ENCODE measurements at places on chromosomes 16 and 17. TPM values are rescaled to one million over a fixed set of nuclear protein-coding genes. Genes with fewer than 3 reads are reported as not detected.
A peak's percentile ranks its signal among the peaks of the same experiment; 100 is the strongest.

Gene RRAD
- 0.19 TPM for total RNA-seq

Gene C16orf96
- total RNA-seq: not detected

Gene STXBP4
- 23.6 TPM for total RNA-seq

Gene CHST6
- total RNA-seq: 5.0 TPM

Gene HS3ST3B1
- total RNA-seq: not detected

Gene GPR139
- not detected for total RNA-seq

Gene SEBOX
- total RNA-seq: not detected

Gene DPEP3
- not detected for total RNA-seq

Gene KRT15
- total RNA-seq: not detected

Gene CDK5R1
- 5.1 TPM for total RNA-seq

GRCh38 chr17:78725448-78726021 lies 56.5 kb downstream of the CYTH1 start:
- DNase-seq: no peak

DNA sequence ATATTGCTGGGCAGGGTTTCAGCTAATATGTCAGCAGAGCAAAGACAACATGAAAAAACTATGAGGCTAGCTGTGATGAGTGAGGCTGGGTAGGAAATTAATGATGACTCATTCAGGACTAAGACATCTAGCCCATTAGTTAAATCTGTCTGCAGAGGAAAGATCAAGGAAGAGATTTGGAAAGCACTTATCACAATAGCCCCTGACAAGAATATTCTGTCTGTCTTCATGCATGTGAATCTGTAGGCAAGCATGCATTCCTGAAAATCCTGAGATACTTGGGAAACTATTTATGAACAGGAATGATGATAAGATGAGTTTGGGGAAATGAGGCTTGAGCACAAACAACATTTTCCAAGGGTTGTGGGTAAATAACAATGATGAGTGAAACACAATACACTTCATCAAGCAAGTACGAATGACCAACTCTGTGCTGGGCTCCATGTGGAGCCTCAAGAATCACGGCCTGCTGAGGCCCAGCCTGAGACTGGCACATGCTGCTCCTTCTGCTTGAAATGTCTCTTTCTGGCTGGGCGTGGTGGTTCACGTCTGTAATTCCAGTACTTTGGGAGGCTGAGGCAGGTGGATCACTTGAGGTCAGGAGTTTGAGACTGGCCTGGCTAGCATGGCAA lies 96.5 kb upstream of the ASIC2 start:
- peak; percentile 43 for DNase-seq

- no peak for DNase-seq
Observed at GRCh38 chr16:2774161-2774891, 2.8 kb downstream of the ELOB start.

DNA sequence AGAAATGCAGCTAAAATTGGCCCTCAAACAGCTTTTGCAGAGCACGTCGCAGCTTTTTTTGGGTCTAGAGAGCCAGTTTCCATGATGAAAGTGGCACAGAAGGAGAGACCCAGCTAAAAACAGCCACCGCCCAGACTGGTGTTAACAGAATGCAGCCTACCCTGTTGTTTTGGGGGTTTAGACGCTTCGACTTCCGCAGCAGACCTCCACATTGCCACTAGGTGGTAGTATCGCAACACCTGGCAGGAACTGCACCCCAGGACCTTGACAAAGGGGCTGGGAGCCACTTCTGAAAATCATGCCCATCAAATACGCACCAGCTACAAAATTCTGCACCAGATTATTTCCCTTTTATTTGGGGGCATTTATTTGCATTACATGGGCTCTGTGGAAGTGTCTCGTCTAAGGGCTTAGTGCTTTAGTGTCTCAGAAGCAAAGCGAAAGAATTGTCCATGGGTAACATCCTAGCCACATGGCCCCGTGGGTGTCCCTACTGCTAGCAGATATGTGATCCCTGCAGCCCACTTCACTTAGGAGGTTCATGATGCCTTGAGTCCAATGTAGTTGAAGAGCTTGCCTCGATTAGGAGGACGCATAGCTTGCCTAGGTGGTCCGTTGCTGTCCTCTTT lies 167.1 kb downstream of the HAPSTR1 start:
- DNase-seq: peak; percentile 68

- DNase-seq: peak; percentile 60
Observed at GRCh38 chr16:57999366-57999970, 1.0 kb downstream of the ZNF319 start.

GRCh38 chr16:55834049-55834448 lies 1.2 kb upstream of the CES1 start:
- peak; percentile 21 for DNase-seq

DNA sequence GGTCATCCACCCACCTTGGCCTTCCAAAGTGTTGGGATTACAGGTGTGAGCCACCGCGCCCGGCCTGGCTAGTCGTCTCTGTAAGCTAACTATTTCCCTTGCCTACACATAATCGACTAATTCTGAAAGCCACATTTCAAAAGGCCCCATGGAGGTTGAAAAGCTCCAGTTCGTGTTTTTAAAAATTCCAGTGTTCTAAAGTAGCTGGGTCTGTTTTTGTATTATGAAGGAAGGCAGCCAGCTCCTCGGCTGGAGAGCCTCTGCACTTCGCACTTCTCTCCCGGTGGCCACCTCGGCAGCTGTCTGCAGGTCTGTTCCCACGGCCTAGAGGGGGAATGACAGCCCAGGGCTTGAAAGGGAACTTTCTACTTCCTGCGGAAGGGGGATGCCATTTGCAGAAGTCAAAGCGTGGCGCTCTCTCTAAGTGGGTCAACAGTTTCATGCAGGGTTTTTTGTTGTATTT lies 16.9 kb downstream of the HASPIN start:
- DNase-seq: no peak

GRCh38 chr16:73616166-73616753 lies 568.3 kb upstream of the ZFHX3 start:
- DNase-seq: no peak

- DNase-seq: no peak
Observed at GRCh38 chr17:27946513-27946912, 53.3 kb upstream of the LYRM9 start.

DNA sequence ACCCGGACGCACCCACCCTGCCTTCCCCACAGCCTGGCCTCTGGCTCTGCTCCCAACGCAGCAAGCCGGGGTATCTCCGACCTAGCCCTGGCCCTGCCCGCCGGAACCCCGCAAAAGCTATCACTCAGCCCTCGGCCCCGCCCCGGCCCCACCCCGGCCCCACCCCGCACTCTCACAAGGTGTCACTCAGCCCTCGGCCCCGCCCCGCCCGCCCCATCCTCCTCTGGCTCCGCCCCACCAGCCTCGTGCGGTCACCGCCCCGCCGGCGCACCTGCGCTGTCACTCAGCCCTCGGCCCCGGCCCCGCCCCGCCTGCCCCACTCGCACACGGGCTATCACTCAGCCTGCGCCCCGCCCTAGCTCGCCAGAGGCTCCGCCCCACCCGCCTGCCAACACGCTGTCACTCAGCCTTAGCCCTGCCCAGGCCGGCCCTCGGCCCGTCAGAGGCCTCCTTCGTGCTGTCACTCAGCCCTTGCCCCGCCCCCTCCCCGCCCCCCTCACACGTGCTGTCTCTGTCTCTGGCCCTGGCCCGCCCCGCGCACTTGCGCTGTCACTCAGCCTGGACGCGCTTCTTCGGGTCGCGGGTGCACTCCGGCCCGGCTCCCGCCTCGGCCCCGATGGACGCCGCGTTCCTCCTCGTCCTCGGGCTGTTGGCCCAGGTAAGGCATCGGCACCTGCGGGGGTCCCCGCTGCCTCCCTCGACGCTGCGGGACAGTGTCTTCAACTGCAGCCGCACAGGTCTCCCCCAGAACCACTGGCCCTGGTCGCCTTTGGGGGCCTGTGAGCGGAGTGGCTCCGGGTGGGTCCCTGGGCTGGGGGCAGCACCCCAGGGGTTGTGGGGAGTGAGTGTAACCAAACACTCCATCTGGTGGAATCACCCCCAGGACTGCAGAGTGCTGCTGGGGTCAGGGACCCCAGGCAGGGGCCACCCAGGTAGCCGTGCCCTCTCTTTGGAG lies at the start of gene CDH15:
CDH15 (plus strand) TSS at position 533 of the 955 bp plus-strand sequence; CDS start at position 617, 84 bp downstream.
- DNase-seq: peak; percentile 96

- no peak for DNase-seq
Observed at GRCh38 chr17:33262266-33263123, 30.6 kb downstream of the ASIC2 start.

GRCh38 chr16:58506241-58507194 lies 6.6 kb downstream of the NDRG4 start:
- DNase-seq: no peak

GRCh38 chr16:76535-77272 lies 1.3 kb upstream of the MPG start:
- DNase-seq: peak; percentile 46

GRCh38 chr17:38926293-38927070 lies 1.1 kb downstream of the LASP1NB start:
- DNase-seq: no peak

DNA sequence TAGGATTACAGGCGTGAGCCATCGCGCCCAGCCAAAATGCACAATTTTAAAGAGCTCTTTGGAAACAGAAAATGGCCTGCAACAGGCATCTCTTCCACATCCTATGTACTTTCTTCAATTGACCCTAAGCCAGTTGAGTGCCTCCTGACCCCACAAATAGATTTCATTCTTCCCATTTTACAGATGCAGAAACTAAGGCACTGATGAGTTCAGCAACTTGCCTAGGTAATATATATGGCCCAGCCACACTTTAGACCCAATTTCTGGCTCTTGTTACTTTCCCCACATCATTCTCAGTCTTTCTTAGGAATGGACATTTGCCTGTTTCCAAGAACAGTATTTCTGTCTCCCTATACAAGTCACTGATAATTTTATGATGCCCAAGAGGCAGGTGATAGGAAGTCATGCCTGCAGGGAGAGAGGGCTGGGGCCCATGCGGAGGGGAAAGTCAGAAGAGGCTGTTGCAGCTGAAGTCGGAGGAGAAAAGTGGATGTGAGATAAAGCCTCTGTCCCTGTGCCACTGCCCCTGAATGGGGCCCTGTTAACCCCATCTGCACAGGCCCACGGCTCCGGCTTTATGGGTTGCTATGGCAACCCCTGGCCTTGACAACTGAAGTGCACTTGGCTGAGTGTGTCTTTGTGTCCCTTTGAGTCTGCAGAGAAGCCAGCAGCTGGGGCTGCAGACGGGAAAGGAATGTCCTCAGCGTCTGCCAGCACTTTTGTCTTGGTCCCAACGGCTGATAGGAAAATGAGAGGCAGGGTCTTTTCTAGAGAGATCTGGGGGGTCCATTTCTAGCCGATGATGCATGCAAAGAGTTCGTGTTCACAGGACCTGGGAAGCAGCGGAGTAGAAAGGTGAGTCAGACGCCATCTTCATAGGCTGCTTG lies 45.9 kb downstream of the ABAT start:
- peak; percentile 23 for DNase-seq

GRCh38 chr17:70242781-70243437 lies 73.6 kb downstream of the KCNJ2 start:
- no peak for DNase-seq
